ENCODE measurements at places on chromosomes 16 and 17.

DNA sequence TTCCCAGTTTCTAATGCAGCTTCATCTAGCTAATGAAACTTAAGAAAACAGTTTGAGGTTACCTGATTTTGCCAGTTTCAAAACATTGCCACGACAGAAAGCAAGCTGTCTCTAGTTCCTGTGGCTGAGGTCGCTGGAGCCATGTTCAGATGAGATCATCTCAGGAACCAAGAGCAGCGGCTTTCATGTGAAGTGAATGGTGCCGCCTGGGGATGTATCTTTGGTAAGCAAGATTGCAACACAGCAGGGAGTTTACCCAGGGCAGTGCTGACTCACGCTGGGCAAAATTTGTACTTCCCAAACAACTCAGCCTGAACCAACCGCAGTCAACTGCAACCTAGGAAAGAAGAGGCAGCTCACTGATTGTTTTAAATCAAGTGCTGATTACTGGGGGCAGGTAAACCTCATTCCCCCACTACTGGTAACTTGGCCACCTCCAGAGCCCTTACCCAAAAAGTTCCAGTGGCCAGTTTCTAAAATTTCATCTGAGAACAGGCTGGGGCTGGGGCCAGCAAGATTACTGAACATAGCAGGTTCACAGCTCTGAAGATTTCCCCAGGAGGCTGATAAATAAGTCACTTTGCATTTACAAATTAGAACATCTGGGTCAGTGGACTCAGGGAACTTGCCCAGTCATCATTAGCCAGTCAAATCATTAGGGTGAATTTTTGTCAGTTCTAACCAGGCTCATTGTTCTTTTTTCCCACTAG lies at the start of gene RFFL:
RFFL (minus strand) TSS at position 194 of the 710 bp plus-strand sequence. CDS start 37,154 bp downstream, outside the sequence.
- no peak for DNase-seq

DNA sequence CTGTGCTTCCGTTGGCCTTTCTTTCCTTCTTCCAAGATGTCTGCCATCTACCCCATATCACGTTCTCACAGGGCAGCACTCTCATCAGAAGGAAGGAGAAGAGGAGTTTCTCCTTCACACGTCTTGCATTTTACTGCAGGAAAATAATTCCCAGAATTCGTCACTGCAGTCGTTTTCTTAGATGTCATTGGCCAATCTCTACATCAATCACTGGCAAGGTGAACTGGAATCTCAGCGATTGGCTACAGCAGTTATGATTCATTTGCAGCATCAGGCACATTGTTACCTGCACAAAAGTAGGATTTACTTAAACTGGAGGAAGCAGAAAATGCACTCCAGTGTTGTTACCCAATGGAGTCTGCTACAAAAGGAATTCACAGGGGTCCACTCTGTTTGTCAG lies 277.2 kb upstream of the RBFOX1 start:
- DNase-seq: no peak

DNA sequence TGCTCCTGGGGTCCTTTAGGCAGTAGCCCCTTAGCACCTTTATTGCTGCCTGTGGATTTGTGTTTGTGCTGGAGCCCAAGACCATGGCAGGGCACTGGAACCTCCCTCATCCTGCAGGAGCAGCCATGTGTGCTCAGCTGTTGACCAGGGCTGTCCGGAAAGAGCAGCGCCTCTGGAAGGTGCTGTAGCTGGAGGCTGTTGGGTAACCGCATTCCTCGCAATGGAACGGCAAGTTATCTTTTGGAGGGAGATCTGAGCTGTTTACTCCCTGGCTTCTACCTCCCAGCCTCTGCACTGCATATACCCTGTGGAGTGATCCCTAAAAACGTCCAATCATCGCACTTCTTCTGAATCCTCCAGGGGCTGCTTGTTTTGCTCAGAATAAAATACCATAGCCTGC lies 291.0 kb downstream of the SNX29 start:
- no peak for DNase-seq

GRCh38 chr17:2928294-2928890 lies 132.2 kb downstream of the RAP1GAP2 start:
- DNase-seq: no peak

DNA sequence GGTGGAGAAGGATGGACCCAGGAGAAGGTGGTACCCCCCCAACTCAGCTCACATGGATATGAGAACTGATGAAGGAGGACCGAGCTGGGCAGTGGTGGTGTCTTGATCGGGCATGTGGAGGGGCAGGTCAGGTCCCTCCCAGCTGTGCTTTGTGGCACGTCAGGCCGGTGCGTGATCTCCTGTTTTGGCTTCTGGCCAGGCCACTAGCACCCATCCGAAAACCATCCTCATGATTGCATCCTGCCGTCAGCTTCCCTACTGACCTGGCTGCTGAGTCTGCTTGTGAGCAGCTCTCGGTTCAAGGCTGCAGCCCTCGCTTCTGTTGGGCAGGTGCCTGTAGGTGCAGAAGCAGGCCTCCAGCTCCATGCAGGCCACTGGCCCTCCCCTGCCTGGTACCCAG lies 53.1 kb downstream of the PLD6 start:
- no peak for DNase-seq

GRCh38 chr17:4479982-4480751 lies 18.5 kb upstream of the SPNS2 start:
- DNase-seq: no peak

GRCh38 chr17:61496957-61497653 lies 44.9 kb downstream of the TBX4 start:
- DNase-seq: no peak

- no peak for DNase-seq
These were observed 103.0 kb upstream of the SHISA6 start for GRCh38 chr17:11138023-11138422.

DNA sequence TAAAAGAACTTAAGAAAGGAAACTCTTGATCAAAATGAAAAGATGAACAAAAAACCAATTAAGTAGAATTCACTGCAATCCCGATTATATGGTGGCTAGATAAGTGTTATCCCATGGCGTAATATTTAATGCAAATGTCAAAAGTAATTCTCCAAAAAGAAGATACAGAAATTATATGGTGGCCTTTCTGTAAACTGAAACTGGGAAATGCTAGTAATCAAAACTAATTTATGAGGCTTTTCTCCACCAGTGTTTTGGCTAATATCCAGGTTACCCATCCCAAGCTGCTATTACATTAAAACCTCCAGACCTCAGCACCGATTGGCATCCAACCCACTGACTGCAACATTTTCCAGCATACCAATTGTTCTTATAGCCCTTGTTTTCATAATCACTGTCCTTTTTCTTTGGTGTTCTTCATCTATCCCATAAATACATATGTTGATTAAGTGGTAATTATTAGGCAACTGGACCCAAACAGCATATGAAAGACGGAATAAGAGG lies 77.2 kb upstream of the TNRC6A start:
- no peak for DNase-seq

GRCh38 chr17:45703806-45704205 lies 80.3 kb upstream of the CRHR1 start:
- no peak for DNase-seq

GRCh38 chr17:7932483-7932891 lies 481 bp downstream of the CNTROB start:
- DNase-seq: no peak

Data from NCI-H1436 treated with DMSO at 0.1 percent for 48 hours (cell line).